GOT3 (cell line): ENCODE measurements at places on chromosomes 13 and 19.

DNA sequence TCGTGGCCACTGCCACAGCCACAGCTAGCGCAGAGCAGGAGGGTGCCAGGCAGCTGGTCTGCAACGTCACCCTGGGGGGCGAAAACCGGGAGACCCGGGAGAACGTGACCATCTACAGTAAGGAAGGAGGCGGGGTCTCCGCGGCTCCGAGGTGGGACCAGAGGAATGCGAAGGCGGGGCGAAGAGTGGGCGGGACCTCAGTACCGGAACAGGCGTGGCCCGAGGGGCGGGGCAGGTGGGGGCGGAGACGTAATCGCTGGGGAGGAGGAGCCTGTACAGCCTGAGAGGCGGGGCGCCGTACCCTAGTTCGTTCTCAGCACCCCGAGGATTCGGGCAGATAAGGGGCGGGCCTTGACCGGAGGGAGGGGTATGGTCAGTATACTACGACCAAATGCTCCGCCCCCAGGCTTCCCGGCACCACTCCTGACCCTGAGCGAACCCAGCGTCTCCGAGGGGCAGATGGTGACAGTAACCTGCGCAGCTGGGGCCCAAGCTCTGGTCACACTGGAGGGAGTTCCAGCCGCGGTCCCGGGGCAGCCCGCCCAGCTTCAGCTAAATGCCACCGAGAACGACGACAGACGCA, 2.5 kb downstream of the ICAM5 start:
- DNase-seq: no peak

DNA sequence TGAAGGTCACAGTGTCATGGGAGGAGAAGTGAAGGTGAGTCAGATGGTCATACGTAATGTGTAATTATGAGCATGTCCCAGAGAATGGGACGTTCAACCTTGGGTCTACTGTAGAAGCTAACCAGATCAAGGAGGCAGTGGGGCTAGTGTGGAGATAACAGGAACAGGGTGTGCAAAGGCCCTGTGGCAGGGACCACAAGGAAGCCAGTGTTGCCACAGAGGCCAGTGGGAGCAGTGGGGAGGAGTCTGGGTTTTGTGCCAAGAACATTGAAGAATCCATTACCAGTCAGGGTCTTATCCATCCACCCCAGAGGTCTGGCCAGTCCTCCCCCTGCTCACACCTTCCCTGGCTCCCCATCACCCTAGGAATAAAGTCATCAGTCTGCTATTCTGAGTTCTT, 3.3 kb downstream of the MRPL4 start:
- no peak for DNase-seq

GRCh38 chr13:75896271-75896670, 260.1 kb downstream of the LMO7 start:
- DNase-seq: no peak

- DNase-seq: no peak
Measured at GRCh38 chr13:28357247-28357825, 137.6 kb downstream of the FLT1 start.

- DNase-seq: no peak
Measured at GRCh38 chr19:51602189-51602854, 27.9 kb downstream of the SIGLEC5 start.

GRCh38 chr19:7618348-7618747, 11.0 kb downstream of the XAB2 start:
- no peak for DNase-seq

GRCh38 chr13:46468570-46469463, 81.8 kb upstream of the RUBCNL start:
- no peak for DNase-seq

DNA sequence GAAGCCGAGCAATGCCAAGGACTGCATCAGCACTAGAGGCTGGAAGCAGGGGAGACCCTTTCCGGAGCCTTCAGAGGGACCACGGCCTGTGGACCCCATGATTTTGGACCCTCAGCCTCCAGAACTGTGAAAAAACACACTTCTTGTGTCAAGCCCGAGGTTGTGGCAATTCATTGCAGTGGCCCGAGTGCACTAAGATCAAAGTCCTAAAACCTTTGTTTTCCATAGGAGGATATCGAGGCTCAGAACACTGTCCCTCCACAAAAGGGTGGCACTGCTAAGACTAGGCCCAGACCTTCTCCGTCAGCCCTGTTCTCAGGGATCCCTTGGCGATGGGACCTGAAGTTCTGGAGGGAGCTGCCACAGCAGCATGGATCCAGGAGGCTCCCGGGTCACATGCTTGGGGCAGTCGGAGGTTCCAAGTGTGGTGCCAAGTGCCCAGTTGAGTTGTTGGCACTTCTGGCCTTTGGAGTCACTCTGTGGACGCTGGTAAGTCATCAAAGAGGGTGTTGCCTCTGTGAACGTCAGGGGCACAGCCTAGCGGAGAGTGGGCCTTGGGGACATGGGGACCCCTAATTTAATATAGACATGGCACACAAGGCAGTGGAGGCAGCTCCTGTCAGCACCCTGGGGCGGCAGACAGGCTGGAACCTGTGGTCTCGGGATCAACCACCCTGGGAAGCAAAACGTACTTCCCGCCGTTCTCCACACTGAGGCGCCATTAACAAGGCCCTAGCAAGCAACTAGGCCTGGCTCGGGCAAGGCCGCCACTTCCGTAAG, 199.2 kb downstream of the COL4A1 start:
- no peak for DNase-seq

- DNase-seq: no peak
Measured at GRCh38 chr19:52734331-52734892, 432 bp downstream of the ZNF611 start.

DNA sequence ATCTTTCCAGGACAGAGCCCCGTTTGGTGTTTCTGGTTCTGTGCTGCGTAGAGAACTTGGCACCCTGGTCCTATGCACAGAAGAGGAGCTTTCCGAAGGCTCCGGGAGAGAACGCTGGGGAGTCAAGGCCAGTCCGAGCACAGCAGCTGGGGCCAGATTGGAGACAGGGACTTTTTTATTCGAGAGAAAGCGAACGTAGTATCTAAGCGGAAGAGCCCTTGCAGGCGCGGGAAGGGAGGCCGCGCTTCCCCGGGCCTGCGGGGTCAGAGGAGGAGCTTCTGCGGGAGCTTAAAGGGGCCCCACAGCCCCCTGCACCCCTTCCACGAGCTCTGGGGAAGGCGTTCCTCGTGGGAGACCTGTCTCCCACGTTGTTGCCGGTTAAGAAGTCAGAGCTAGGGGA, 48.6 kb upstream of the ARHGEF7 start:
- DNase-seq: no peak

DNA sequence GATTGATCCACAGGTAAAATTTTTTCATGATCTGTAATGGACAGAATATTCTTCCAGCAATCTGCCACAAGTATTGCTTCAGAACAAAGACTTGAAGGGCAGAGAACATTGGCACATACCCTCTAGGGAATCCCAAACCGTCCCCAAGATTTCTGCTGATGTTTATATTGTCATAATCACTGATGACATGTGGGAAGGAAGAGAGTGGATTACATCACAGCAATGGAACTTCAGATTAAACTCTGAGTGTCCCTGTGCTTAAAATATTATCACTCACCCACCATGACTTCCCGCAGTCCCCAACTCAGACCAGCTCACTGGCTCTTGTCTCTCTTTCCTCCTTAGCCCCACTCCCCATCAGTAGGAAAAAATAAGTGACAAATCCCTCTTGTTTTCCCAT, 8.5 kb upstream of the TPT1 start:
- no peak for DNase-seq

DNA sequence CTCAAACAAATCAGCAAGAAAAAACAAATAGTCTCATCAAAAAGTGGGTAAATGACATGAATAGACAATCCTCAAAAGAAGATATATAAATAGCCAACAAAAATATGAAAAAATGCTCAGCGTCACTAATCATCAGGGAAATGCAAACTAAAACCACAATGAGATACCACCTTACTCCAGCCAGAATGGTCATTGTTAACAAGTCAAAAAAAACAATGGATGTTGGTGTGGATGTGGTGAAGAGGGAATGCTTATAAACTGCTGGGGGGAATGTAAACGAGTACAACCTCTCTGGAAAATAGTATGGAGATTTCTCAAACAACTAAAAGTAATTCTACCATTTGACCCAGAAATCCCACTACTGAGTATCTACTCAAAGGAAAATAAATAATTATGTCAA, 239.2 kb upstream of the RFC3 start:
- no peak for DNase-seq

GRCh38 chr19:36203293-36203692, 11.2 kb downstream of the ZNF565 start:
- no peak for DNase-seq

DNA sequence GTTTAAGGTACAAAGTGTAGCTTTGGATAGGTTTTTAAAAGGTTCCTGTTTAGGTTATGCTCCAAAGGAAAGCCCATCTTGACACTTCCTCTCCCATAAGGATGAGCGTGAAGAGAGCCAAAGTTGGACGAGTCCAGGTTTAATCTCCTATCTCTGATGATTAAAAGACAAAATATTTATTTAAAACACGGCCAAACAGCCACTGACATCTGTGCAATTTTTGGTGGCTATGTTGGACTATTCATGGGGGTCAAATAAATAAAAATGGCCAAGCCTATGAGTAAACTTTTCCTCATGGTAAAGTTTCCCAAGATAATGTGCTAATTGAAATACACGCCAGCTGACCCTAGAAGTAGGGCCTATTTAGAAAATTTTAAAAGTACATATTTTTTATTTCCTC, 69.0 kb upstream of the DOCK9 start:
- DNase-seq: no peak

DNA sequence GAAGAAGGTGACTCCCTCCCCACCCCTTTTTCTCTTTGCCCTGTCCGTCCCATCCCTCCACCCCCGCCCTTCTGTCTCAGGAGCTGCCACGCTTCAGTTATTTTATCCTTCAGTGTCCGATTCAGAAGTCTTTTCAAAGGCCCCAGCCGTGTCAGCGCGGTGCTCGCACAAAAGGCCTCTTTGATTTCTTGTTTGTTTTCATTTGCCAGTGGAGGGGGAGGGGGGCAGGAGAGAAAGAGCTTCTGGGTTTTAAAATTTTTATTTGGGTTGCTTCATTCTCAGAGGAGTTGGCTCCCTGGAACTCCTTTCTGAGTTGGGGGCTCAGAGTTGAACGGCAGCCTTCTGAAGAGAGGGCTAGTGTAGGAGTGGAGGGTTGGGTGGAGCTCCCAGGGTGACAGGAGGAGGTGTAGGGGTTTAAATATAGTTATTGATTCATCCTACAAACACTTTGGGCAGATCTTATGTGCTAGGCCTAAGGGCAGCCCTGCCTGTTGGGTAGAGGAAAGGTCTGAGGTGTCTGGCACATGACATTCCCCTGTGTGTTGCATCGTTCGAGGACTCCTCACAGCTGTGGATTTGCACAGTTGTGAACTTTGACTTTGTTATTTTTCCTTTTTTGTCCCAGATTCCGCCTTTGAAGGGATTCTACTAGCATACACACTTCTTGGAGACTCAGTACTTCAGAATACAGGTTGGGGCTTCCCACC, 36.8 kb downstream of the NFIX start:
- no peak for DNase-seq

- DNase-seq: no peak
Measured at GRCh38 chr13:77443511-77443910, 92.0 kb upstream of the SCEL start.

- no peak for DNase-seq
Measured at GRCh38 chr13:105599477-105600037, 935.9 kb downstream of the EFNB2 start.

DNA sequence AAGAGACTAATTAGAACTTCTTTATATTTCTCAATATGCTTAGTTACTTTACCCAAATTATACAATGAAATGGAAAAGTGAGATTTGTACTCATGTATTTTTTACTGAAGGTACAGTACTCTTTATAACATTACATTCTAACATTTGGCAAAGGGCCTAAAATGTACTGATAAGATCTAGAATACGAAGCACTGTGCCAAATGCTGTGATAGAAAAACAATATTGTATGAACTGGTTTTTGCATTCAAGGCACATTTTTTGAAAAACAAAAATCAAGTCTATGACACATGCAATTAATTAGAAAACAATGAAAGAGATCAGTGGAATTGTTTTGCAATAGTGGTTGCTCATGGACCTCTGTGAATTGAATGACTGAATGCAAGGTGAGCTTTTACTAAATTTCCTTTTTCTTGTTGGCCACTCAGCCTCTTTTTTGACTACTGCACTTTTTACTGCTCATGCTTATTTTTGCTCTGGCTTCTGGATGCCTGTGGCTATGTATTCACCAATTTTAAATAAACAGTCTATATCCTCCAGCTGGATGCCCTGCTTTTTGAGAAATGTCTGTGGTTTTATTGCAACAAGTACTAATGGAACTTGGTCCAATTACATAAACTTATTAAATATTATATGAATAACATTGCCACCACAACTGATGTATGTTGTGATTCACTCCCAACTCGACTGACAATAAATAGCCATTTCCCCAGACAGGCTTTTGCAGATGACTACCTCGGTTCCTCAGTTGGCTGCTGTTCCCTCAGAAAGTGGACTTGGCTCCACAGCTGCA, 41.4 kb upstream of the OBI1 start:
- no peak for DNase-seq

DNA sequence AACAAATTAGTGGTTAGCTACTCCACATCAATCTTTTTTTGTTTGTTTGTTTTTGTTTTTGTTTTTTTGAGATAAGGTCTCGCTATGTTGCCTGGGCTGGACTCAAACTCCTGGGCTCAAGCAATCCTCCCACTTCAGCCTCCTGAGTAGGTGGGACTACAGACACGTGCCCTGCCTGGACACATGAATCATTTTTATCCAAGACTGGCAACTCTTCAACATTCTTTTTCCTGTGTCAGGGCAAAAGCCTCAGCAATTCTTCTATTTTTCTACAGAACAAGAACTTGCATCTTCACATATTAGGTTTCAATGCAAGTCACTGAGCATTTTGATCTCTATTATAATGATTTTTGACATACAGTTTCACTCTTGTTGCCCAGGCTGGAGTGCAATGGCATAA, 76.8 kb upstream of the LRCH1 start:
- DNase-seq: no peak

- no peak for DNase-seq
Measured at GRCh38 chr13:110012102-110012739, 225.8 kb upstream of the IRS2 start.

GRCh38 chr19:39502640-39503417, 4.1 kb downstream of the DLL3 start:
- no peak for DNase-seq

- no peak for DNase-seq
Measured at GRCh38 chr13:83730674-83731073, 151.6 kb downstream of the SLITRK1 start.

DNA sequence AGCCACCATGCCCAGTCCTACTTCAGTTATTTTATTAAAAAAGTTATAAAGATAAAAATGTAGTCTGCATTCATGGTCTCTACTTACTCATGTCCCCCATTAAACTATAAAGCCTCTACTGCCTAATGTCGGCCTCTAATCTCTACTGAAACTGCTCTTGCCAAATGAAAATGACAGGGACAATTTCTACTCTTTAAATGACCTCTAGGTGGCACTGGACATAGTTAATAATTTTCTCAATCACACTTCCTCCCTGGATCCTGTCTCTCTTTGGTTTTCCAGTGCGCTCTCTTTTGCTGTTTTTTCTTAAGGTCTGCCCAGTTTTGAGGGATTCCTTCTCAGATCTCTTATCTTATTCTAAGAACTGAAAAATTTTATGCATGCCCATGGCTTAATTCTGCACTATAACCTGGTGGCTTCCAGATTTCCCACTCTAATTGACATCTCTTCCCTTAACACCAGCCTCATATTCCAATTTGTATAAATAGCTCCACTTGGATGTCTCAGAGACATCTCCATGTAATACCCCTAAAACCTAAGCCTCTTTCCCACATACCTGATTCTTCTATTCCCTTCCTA, 54.3 kb downstream of the MTMR6 start:
- DNase-seq: no peak

GRCh38 chr13:38979891-38980749, 10.5 kb downstream of the STOML3 start:
- no peak for DNase-seq
